ENCODE measurements at places on chromosomes 12 and 14. TPM values are rescaled to one million over a fixed set of nuclear protein-coding genes. Genes with fewer than 3 reads are reported as not detected.

GRCh38 chr14:104082807-104083206 is 2.7 kb upstream of the ASPG start:
- DNase-seq = no peak

DNA sequence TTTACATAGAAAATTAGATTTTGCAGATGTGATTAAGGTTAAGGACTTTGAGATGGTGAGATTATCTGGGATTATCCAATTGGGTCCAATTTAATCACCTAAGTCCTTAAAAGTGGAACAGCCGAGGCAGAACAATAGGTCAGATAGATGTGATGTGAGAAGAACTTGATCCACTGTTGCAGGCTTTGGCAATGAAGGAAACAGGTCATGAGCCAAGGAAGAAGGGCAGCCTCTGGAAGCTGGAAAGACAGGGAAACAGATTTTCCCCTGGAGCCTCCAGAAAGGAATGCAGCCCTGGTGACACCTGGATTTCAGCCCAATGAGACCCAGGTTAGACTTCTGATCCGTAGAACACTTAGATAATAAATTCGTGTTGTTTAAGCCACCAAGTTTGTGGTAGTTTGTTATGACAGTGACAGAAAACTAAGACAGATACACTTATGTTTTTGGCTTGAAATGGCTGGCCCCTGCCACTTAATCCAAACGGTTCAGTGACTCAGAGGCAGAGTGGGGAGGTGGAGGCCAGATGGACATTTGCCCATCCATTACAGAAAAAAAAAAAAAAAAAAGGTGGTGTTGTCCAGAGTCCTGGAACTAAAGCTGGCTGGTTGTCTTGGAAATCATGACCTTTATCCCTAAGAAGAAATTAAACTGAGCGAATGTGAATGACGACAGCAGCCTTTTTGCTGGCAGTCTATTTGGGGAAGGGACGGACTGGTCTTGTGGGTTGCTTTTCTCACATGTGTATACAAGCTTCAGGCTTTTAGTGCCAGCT is 181.9 kb upstream of the NRXN3 start:
- no peak for DNase-seq

Gene MYF5
- total RNA-seq = not detected

- peak; percentile 10 for DNase-seq
These were observed 26.4 kb upstream of the PRMT8 start for GRCh38 chr12:3464561-3464960.

DNA sequence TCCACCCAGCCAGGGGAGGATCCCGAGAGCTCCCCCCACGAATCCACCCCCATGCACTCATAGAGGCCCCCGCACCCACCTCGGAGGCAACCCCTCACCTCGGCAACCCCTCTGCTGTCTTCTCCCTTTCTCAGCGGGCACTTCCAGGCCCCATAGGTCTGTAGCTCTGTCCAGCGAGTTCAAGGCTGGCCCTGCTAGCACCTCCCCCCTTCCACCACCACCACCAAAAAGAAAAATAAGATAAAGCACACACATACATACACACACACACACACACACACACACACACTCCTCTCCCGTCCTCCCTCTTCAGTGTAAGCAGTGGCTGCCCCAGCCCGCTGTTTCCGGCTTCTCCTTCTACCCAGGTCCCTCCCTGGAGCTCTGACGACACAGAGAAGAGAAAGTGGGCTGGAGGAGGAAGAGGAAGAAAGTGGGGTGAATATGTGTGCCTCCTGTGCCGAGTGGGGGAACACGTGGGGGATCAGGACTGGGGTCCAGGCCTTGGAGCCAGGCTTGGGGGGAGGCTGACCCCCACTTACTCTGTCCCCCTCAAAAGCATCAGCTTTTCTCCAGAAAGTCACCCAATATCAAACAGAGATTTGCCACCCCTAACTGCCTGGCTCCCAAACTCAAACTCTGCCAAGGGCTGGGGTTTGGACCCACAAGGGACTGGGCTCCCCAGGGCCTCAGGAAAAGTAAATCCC is at the start of gene STAT6:
STAT6 (minus strand) TSS at position 332 of the 704 bp plus-strand sequence. CDS start 3,084 bp downstream, outside the sequence.
- DNase-seq = peak; percentile 59

- no peak for DNase-seq
These were observed 8.0 kb downstream of the ACAD10 start for GRCh38 chr12:111693818-111694217.

Data from PC-3 (cell line).